Hypothalamus (tissue), 51 donors: ENCODE measurements at places on chromosomes 6 and 20.

DNA sequence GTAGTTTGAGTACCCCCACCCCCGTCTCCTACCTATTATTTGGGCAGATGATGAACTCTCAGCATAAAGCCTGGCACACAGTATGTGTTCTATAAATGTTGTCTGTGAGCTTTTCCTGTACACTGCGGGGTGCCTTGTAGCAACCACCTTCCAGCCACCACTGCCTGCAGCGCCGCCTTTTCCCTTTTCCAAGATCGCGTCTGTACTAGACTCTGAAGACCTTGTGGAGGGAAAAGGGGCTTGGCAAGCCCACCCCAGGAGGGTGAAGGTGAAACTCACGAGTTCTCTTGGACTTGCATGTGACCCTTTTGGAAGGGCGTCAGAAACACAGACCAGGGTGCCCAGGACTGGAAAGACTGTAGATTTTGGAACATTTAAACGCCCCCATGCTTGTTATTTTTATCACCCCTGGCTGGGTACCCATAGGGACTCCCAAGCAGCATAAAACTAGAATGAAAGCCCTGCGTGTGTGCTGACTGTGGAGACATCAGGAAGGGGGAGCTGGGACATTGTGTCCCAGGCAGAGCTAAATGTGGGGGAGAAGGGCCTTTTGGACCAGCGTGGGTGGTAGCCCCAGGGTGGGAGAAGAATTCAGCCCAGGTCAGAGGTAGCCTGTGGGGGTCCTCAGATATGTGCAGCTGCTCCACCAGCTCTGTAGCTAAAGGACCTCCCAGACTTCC is 8.3 kb downstream of the BAK1 start:
- no peak for DNase-seq

GRCh38 chr20:63366390-63367365 is 5.5 kb upstream of the CHRNA4 start:
- DNase-seq, result no peak

- DNase-seq, result no peak
Observed at GRCh38 chr6:61193771-61194170, 1092.3 kb downstream of the KHDRBS2 start.

- no peak for DNase-seq
Observed at GRCh38 chr20:46220455-46221207, 87.7 kb downstream of the CDH22 start.

GRCh38 chr20:2894221-2894620 is 20.9 kb downstream of the PTPRA start:
- no peak for DNase-seq

DNA sequence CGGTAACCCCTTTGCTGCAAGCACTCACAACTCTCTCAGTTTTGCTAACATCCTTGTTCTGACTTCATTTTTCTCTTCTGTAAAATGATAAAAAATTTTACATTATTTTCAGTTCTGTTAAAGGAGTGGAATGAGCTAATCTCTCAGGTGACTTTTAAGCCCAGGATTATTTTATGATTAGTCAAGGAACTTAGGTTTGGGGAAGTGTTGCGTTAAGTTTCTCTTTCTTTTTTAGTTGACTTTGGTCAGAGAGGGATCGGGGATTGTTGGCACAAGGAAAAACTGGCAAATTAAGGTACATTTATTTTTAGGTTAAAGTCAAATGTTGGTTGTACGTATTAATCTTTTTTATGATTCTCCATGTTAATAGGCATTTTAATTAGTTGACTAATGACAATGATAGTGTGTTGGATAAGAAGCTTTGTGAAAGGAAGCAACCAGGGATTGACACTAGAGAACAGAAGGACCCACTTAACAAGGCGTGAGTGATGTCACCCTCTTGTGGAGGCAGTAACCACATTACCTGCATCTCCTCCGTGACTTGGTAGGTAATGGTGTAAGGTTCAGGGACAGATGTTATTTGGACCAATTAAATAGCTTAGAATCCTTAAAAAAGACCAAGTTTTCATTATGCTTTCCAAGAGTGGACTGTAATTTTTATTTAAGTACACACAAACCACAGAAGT is 31.6 kb downstream of the CD83 start:
- no peak for DNase-seq

- no peak for DNase-seq
Observed at GRCh38 chr6:73857341-73857890, 161.4 kb downstream of the CD109 start.

GRCh38 chr20:48791014-48791413 is 36.8 kb downstream of the PREX1 start:
- no peak for DNase-seq
